Tongue (tissue), 3 donors: ENCODE measurements at places on chromosomes 5 and 9. TPM values are rescaled to one million over a fixed set of nuclear protein-coding genes. Genes with fewer than 3 reads are reported as not detected.
A peak's percentile ranks its signal among the peaks of the same experiment; 100 is the strongest.

The ARID3C gene
- 0.31 TPM for total RNA-seq

GRCh38 chr5:89204756-89205155 is 321.8 kb upstream of the MEF2C start:
- DNase-seq: no peak

The EGFLAM gene
- total RNA-seq: 37.6 TPM

- no peak for DNase-seq
Measured at GRCh38 chr9:35172878-35173277, 11.1 kb downstream of the UNC13B start.

The NR2F1-AS1 gene
- total RNA-seq: 16.7 TPM

DNA sequence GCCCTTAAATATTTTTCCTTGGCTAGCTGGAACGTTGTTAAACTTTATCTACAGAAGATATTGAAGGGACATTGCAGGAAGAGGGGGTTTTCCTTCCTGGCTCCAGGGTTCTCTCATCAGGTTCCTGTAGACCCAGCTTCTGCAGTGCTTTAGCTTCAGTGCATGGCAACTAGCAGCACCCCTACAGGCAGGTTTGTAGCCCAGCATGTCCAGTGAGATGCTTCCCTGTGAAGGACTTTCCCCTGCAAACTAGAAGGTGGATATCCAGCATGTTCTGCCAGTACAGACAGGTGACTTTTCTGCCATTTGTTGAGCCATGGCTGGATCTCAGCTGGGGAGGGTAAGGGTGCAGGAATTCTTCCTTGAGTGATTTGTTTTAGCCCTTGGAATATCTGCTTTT is 10.4 kb downstream of the CCL28 start:
- DNase-seq: no peak

DNA sequence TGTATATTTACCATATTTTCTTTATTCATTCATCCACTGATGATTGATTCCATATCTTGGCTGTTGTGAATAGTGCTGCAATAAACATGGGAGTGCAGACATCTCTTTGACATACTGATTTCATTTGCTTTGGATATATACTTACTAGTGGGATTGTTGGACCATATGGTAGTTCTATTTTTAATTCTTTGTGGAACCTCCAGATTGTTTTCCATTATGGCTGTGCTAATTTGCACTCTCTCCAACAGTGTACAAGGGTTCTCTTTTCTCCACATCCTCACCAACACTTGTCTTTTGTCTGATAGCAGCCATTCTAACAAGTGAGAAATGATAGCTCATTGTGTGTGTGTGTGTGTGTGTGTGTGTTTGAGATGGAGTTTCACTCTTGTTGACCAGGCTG is 86.7 kb downstream of the DAPK1 start:
- DNase-seq: no peak

The LCN1 gene
- total RNA-seq: 373 TPM

The C1QTNF3 gene
- 122 TPM for total RNA-seq

The UBTD2 gene
- 72.0 TPM for total RNA-seq

The DAB2 gene
- total RNA-seq: 64.5 TPM

The ANKRD31 gene
- total RNA-seq: 0.51 TPM

The SPINK6 gene
- not detected for total RNA-seq

DNA sequence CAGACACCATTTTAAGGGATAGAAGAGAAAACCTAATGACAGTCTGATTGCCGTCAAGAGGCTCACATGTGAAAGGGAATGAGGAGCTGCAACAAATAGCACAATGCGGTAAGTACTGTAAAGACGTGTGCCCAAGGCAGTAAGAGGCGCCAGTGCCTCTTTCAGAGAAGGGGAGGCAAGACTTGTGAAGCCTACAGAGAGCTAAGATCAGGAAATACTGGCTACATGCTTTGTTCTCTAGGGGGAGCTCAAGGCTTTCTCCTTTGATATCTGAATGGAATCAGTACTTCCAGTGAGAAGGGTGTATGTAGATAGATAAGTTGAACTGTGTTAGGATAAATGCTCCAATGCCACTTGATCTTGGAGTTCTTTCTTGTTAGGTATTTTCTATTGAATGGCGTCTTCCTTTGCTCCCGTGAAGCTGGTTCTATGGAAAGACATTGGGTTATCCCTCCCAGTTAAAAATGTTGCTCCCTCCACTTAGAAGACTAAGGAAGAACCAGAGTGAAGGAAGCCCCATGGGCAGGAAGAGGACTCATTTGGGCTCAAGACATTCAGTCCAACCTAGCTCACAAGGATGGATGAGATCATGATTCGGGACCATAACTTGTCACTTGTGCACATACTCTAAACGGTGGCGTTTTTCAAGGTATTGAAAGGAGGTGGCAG is 23.5 kb upstream of the ALDOB start:
- peak; percentile 77 for DNase-seq

DNA sequence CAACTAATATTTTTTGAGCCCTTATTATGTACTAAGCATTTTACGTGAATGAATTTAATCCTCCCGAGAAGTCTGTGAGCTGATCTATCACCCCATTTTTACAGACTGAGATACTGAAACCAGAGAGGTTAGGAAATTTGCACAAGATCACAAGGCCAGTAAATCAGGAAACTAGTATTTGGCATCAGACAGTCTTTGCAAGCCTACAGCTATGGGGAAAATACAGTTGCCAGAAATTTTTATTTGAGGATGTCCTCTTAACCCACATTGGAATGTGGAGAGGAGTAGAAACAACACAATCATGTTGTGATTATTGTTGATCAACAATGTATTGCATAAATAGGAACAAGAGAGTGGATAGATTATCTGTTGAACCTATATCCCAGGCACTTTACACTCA is 2.3 kb upstream of the SLC46A2 start:
- no peak for DNase-seq

DNA sequence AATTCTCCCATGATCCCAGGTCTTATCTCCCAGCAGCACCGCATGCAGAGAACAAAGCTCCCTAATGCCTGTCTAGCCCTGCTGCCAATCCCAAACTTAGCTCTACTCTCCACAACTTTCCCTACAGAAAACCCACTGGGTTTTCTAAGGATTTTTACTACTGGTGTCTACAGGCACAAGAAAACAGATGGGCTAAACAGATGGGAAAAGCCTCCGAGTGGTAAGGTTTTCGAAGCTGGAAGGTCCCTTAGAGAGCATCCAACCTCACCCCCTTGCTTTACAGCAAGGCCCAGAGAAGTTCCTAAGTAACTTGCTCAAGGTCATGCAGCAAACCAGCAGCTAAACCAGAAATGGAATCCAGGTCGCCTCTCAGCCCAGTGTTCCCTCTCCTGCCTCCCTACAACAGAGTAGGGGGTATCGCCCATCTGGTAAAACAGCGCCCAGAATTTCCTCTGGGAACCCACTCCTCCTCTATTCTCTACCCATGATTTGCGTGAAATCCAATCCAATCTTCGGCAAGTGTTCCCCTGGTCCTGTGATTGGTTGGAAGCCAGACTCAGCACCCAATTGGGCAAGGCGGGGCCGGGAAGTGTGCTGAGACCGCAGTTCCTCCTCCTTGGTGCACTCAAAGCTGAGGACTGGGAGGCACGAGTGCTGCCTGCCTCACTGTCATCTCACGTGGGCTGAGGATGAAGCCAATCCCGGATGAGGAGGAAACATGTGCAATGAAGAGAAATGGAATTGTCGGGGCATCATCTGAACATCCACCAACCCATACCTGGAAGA is 20.8 kb downstream of the CPLX2 start:
- DNase-seq: no peak

DNA sequence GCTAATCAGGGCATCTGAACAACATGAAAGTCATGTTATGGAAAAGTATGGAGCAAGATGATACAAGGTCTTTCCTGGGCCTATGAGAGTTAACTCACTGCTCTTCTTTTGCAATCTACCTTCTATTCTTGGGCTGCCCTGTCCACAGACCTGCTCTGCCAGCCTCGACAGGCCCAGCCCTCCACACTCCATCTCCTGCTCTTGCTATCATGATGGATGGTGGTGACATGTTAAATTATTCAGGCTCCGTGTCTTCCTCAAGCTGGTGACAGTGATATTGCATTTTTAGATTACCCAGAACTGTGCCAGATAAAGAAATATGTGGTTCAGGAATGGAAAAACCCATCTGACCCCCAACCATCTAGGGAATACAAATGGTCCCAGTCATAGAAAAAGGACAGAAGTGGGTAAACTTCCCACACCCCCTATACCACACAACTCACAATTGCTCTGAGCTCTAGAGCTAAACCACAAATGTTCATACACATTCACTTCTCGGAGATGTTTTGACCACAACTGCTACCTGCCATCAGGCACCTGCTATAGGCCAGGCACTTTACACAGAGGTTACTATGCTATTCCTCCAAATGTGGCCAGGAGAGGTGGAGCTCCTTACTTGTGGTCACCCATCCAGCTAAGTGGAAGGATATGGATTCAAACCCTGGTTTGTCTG is 311.3 kb downstream of the ASTN2 start:
- DNase-seq: no peak

DNA sequence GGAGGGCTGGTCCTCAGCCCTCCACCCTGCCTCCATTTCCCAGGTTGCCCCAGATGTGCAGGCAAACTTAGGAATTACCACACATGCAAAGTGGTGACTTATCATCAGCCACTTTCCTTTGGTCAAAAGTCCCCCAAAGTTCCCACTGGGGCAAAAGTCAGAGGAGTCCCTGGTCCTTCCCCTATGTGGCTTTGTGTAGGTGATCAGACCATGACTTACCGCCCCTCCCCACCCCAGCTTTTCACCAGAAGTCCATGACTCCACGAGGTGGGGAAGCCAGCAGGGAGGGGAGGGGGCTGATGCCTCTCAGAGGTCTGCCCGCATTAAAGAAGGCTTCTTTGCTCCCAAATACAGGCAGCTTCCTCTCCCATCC is 5.8 kb downstream of the TRAF1 start:
- no peak for DNase-seq

DNA sequence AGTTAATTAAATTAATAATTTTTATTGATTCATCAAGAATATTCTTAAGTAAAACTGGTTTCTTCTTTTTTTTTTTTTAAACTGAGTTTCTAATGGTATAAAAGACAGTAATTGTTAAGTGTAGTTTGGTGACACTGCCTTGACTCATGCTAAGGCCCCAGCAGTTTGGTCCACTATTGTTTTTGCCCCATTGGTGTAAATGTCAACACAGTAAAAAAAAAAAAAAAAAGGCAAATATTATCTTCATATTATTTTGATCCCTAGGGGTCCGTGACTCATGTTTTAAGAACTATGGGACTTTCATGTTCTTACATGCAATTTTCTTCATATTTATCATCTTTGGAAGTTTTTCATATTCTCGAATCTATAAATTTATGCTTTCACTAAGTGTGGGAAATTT is 29.2 kb upstream of the JAK2 start:
- DNase-seq: no peak

DNA sequence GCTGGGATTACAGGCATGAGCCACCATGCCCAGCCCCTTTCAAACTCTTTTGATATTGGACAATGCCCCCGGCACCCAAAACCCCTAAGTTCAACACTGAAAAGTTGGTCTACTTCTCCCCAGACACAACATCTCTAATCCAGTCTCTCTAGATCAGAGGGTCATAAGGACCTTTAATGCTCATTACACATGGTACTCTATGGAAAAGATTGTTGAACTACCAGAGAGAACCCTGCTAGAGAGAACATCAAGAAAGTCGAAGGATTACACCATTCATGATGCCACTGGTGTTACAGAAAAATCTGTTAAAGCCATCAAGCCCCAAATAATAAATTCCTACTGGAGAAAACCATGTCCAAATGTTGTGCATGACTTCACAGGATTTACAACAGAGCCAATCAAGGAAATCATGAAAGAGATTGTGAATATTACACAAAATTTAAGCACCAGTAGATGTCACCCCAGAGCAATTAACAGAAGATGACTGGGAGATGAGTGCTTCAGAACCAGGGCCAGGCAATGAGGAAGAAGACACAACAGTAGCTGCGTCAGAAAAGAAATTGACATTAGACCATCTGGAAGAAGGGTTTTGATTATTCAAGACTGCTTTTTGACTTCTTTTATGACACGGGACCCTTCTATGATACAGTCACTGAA is 28.3 kb upstream of the NIPAL4 start:
- DNase-seq: peak; percentile 82

The SCGB3A2 gene
- 5.8 TPM for total RNA-seq

The PTGER4 gene
- 14.0 TPM for total RNA-seq
